Stimulated activated CD4-positive, alpha-beta T cell treated with anti-CD3 and anti-CD28 coated beads, Interleukin-15, amount 100 ng/mL, for 24 hours (primary cell): ENCODE measurements at places on chromosomes 12 and 14.

- no peak for DNase-seq
These were observed 47.4 kb downstream of the IFNG-AS1 start for GRCh38 chr12:68036642-68037041.

DNA sequence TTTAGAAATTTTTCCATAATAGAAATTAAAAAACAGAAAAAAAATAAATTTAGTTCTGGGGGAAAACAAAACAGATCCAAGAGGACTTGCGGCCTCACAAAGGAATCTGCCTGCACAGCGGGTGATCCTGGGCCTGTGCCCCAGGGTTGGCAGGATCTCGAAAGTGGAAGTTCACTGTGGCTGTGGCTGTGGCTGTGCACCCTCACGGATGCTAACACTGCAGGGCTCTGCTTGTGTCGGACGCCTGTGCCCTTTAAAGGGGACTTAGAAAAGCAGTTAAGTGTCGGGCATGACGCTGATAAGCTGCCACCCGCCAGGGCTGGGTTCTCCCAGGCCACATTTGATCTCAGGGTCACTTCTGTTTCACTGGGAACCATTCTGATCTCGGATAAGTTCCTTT is 209.1 kb downstream of the TTC7B start:
- DNase-seq = no peak

DNA sequence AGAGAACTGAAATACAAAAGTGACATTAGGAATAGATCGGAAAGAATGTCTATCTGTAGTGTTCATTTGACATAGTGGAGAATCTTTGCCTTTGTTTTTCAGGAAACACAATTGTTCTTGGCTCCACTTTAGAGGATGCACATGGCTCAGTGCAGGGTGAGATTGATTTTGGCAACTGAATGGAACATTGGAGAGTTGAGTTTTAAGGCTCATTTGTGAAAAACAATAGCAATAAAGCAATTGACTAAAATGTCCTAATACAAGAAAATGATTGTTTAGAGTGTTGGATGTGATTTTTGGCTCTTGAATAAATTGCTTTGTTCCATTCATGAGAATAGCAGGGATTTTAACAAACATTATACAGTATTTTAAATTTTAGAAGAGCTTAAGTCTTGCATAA is 116.4 kb downstream of the SLC38A1 start:
- no peak for DNase-seq

- DNase-seq = no peak
These were observed 34.0 kb downstream of the CHGA start for GRCh38 chr14:92956961-92957360.

DNA sequence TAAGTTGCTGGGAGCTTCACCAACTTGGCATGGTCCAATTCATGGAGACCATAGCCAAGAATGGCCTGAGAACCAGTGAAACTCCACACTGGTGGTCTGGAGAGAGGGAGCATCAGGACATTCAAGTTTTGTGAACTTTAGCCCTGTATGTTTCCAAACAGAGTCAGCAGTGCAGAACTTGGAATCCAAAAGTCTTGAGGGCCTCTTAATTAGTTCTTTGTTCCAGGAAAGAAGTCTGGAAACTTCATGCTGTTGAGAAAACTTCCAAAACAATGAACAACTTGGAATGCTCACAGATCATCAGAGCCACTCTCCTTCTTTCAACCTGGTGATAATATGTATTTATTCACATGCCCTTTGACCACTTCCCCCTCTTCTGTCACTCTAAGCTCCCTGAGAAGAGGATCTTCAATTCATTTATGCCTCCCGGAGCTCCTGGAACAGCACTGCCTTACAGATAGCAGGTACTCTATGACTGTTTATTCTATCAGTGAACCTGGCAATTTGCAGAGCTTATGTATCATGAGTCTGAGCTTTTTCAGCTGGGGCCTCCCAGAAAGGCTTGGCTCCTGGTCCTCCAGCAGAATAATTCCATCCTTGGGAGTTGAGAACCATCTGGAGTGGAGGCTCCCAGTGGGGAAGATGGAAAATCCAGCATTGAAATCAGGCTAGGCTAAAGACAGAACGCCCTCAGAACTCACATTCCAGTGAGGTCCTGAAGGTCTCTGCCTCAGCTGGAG is 191.4 kb downstream of the KTN1 start:
- DNase-seq = no peak

GRCh38 chr12:20142956-20143355 is 225.4 kb upstream of the PDE3A start:
- DNase-seq = no peak

GRCh38 chr14:71523630-71524319 is 408.5 kb upstream of the RGS6 start:
- DNase-seq = no peak
